ENCODE measurements at places on chromosomes 13 and 19.

DNA sequence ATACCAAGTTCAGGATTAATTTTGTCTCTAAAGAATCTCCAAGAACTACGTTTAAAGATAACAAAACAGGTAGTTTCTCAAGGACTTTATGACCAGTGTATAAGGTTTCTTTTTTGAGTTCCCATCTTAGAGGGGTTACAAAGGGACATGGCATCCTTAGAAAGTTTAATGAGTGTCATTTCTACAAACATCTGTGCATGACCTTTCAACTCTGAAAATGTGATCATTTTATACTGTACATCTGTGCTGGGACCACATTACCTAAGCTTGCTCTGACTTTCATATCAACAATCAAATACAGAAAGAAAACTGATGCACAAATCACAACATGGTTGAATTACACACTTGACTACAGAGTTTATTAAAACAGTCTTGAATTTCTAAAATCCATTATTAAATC lies 37.1 kb downstream of the KLF12 start:
- DNase-seq: no peak

- no peak for DNase-seq
Measured at GRCh38 chr13:101967216-101967615, 434.6 kb downstream of the FGF14 start.

DNA sequence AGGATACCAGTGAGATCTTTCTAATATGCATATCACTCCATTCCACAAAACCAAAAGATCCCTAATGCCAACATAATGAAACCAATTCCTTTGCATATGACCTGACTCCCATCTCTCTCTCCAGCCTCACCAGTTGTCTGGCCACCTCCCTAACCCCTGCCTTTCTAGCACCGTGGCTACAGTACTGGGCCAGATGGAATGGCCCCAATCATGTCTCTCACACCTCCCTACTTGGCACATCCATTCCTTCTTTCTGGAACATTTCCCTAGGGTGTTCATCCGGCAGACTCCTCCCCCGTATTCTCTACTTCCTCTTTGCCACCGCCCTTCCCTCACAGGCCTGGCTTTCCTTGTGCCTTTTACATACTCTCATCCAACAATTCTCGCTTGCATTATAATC lies 62.0 kb downstream of the GPALPP1 start:
- no peak for DNase-seq

DNA sequence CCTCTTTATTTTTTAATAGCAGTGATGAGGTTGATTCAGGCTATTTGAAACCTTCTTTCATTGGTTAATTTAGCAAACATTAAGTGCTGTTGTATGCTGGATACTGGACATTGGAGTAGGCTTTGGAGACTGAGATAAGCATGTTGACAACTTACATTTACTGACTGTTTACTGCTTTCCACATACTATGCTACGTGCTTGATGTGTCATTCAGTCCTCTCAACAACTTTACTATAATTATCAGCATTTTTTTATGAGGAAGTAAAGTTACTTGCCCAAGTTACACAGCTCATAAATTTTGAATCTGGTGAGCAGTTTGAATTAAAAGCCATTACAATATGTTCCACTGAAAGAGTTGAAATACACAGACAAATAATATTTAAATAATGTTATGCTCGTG lies 83.8 kb downstream of the GJA3 start:
- DNase-seq: no peak
